Neural crest cell (in vitro differentiated cells): ENCODE measurements at places on chromosomes 3 and 15.

- no peaks in the 10 kb centered on the region for H3K36me3 ChIP-seq
- H3K4me3 ChIP-seq, result no peak overlapping the region
- no peak overlapping the region for H3K27ac ChIP-seq
Observed at GRCh38 chr3:104764496-104764895, 602.2 kb upstream of the ALCAM start.

- H3K27ac ChIP-seq, result no peak overlapping the region
- no peak overlapping the region for H3K4me3 ChIP-seq
- DNase-seq, result no peak
- H3K4me1 ChIP-seq, result peaks cover 33% of the 10 kb centered on the region
- H3K27me3 ChIP-seq, result no peaks in the 10 kb centered on the region
- H3K36me3 ChIP-seq, result no peaks in the 10 kb centered on the region
Observed at GRCh38 chr3:9167222-9167621, 82.2 kb downstream of the SRGAP3 start.

- no peak for DNase-seq
- no peaks in the 10 kb centered on the region for H3K4me1 ChIP-seq
- no peaks in the 10 kb centered on the region for H3K36me3 ChIP-seq
- no peak overlapping the region for H3K27ac ChIP-seq
- no peaks in the 10 kb centered on the region for H3K27me3 ChIP-seq
Observed at GRCh38 chr15:69016021-69016595, 1.6 kb downstream of the NOX5 start.

GRCh38 chr3:126781889-126782491 lies 78.0 kb downstream of the CHCHD6 start:
- no peaks in the 10 kb centered on the region for H3K27me3 ChIP-seq
- peaks cover 12% of the 10 kb centered on the region for H3K36me3 ChIP-seq
- peaks cover 37% of the 10 kb centered on the region for H3K4me1 ChIP-seq
- H3K27ac ChIP-seq, result no peak overlapping the region
- no peak overlapping the region for H3K4me3 ChIP-seq

DNA sequence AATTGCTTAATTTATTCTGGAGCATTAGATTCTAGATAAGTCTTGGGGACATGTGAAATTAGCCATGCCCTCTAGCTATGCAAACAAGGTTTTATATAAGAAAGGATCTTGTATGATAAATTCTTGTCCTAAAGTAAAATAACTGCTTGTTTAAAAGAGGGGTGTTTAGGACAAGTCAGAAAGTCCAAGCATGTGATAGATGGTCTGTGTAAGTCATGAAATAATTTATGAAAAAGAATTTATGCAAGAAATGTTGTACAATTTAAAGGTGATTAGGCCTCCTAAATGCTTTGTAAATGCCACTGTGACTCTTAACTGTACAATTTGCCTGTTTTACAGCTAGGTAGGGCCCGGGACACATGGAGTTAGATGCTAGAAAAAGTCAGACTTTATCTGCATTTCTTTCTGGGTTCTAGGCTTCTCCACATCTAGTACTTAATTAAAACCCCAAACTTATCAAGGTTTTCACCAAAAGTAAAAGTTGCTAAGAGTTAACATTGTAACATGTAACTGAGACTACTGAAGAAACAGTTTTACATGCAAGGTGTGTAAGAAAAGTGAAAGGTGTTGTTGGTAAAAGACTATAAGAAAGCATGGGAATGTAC lies 13.2 kb downstream of the LINS1 start:
- no peak for DNase-seq
- H3K36me3 ChIP-seq, result peaks cover 58% of the 10 kb centered on the region
- no peaks in the 10 kb centered on the region for H3K27me3 ChIP-seq
- H3K4me1 ChIP-seq, result no peaks in the 10 kb centered on the region
- no peak overlapping the region for H3K27ac ChIP-seq

DNA sequence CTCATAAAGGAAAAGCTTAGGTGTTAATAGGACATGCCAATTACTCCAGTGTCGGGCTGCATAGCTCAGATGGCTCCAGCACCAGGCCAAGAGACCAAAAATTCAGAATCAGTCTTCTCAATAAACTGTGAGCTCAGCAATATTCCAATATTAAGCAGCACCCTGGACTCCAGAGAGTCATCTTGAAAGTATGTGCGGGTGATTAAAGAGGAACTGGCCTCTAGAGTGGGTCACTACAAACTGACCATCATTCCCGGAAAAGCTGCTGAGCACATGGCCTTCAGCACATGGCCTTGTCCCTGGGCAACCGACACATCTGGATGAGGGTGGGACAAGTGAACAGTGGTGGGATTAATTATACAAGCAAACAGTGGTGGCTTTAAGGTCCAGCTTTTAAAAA lies 59.0 kb downstream of the MAGI1 start:
- H3K27me3 ChIP-seq, result no peaks in the 10 kb centered on the region
- H3K4me3 ChIP-seq, result no peak overlapping the region
- no peaks in the 10 kb centered on the region for H3K36me3 ChIP-seq

DNA sequence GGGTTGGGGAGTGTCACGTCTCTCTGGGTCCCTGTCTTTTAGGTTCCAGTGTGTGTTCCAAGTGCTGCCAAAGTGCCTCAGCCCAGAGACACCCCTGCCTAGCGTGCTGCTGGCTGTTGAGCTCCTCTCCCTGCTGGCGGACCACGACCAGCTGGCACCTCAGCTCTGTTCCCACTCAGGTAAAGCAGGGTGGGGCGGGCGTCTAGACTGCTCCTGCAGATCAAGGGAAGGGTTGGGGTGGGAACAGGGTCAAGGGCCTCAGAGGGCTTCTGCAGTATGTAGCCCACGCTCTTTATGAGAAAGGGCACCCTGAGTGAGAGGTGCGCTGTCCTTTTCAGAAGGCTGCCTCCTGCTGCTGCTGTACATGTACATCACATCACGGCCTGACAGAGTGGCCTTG lies 17.2 kb downstream of the ATRIP start:
- DNase-seq, result no peak
- no peak overlapping the region for H3K27ac ChIP-seq
- H3K4me1 ChIP-seq, result peaks cover 26% of the 10 kb centered on the region
- peaks cover 3% of the 10 kb centered on the region for H3K27me3 ChIP-seq
- no peak overlapping the region for H3K4me3 ChIP-seq

DNA sequence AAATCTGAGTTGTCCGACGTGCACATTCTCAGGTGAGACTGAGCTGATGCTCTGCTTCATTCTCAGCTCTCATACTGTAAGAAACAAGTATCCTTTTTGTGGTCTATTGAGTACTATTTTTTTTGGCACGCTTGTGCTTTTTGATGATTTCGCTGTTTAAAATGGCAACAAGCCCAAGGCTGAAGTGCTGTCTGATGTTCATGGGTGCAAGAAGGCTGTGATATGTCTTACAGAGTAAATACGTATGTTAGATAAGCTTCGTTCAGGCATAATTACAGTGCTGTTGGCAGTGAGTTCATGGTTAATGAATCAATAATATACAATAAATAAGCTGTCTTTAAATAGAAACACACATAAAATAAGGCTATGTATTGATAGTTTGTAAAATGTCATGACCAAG lies 27.2 kb downstream of the AQR start:
- no peaks in the 10 kb centered on the region for H3K27me3 ChIP-seq
- no peaks in the 10 kb centered on the region for H3K4me1 ChIP-seq
- H3K36me3 ChIP-seq, result peaks cover 7% of the 10 kb centered on the region
- no peak overlapping the region for H3K27ac ChIP-seq

GRCh38 chr15:57018151-57018550 lies 99.7 kb downstream of the TCF12 start:
- H3K27me3 ChIP-seq, result no peaks in the 10 kb centered on the region
- DNase-seq, result no peak
- H3K4me1 ChIP-seq, result peaks cover 7% of the 10 kb centered on the region
- H3K36me3 ChIP-seq, result peaks cover 17% of the 10 kb centered on the region
- no peak overlapping the region for H3K27ac ChIP-seq

DNA sequence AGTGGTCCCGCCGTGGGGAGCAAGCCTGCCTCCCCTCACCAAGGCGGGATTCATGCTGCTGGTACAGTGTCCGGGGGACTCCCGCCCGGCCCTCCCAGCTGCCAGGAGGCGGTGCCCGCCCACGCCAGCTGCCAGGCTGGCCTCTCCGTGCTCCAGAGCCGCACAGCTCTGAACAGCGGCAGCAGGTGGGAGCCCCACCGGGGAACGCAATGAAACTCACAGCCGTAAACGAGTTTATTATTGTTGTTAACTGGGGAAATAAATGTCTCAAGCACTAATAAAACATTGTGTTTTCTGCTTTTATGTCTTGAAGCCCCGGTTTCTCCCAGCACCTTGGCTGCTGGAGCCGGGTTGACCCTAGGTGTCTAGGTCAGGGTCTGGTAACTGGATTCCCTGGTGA lies 317.7 kb upstream of the TLE3 start:
- H3K27me3 ChIP-seq, result peaks cover 2% of the 10 kb centered on the region
- H3K4me1 ChIP-seq, result peaks cover 16% of the 10 kb centered on the region
- no peak for DNase-seq
- H3K27ac ChIP-seq, result no peak overlapping the region
- no peak overlapping the region for H3K4me3 ChIP-seq

- peaks cover 3% of the 10 kb centered on the region for H3K27me3 ChIP-seq
- peaks cover 48% of the 10 kb centered on the region for H3K4me1 ChIP-seq
- no peak overlapping the region for H3K4me3 ChIP-seq
Observed at GRCh38 chr3:15635121-15635661, 33.6 kb downstream of the BTD start.

DNA sequence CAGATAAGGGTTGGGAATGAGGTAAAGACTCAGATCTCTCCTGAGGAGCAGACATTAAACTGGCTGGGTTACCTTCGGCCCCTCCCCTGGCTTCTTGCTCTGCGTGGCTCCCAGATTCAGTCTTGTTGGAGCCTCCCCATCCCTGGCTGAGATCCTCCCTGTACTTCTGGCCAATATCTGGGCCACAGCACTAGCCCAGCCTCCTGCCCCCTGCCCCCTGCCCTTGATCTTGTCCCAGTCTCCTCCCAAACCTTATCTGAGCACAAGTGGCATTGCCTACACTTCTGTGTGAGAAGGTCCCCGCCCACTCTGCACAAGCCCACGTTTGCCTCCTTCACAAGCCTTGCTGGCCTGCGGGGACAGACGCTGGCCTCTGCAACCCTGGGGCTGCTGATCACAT lies 16.8 kb downstream of the PLA2G4F start:
- H3K27me3 ChIP-seq, result peaks cover 2% of the 10 kb centered on the region
- no peaks in the 10 kb centered on the region for H3K36me3 ChIP-seq
- no peaks in the 10 kb centered on the region for H3K4me1 ChIP-seq
- no peak overlapping the region for H3K27ac ChIP-seq
- DNase-seq, result no peak
- no peak overlapping the region for H3K4me3 ChIP-seq

- no peaks in the 10 kb centered on the region for H3K4me1 ChIP-seq
- DNase-seq, result no peak
- H3K27ac ChIP-seq, result no peak overlapping the region
- no peaks in the 10 kb centered on the region for H3K27me3 ChIP-seq
- H3K4me3 ChIP-seq, result no peak overlapping the region
Observed at GRCh38 chr3:104901396-104901795, 465.3 kb upstream of the ALCAM start.

DNA sequence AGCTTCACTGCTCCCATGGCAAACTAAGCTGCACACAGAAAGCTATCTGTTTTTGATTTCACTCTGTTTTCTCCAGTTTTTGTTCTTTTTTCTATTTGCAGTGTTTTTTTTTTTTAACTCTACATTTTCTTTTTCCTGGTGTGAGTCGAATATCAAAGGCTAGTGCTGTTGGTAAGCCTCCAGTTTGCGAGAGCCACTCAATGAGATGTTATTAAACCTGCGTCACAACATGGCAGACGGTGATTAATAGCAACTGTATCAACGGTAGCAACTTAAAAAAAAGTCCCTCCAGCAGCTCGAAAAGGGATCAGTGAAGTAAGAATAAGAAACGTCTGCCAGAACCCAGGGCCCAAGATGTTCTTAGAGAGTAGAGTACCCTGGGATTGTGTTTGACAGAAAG lies 84.1 kb downstream of the MEIS2 start:
- peaks cover 59% of the 10 kb centered on the region for H3K4me1 ChIP-seq
- peak overlapping the region; percentile 50 for H3K27ac ChIP-seq
- no peaks in the 10 kb centered on the region for H3K27me3 ChIP-seq
- no peak overlapping the region for H3K4me3 ChIP-seq

GRCh38 chr3:141178551-141178950 lies 53.1 kb upstream of the PXYLP1 start:
- peaks cover 7% of the 10 kb centered on the region for H3K36me3 ChIP-seq
- no peak overlapping the region for H3K4me3 ChIP-seq
- H3K4me1 ChIP-seq, result peaks cover 1% of the 10 kb centered on the region
- no peak for DNase-seq
- no peaks in the 10 kb centered on the region for H3K27me3 ChIP-seq

DNA sequence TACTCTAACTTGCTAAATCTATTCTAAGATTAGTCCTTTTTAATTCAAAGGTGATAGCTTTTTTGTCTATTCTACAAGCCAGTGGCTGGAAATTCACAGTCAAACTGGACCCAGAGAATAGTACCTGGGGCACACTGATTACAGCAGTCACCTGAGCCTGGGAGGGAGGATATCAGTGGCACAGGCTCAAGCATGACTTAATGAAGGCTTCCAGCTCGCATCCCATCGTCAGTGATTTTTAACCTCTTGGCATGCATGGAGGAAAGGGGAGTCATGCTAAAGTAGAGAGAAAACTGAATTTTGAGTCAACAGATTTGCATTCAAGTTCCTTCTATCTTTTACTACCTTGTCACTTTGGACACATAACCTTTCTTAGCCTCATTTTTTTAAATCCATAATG lies 24.8 kb downstream of the GOLIM4 start:
- DNase-seq, result no peak
- peaks cover 5% of the 10 kb centered on the region for H3K4me1 ChIP-seq

- no peaks in the 10 kb centered on the region for H3K27me3 ChIP-seq
- H3K36me3 ChIP-seq, result peaks cover 10% of the 10 kb centered on the region
- H3K4me3 ChIP-seq, result no peak overlapping the region
- no peak overlapping the region for H3K27ac ChIP-seq
Observed at GRCh38 chr3:49972656-49973055, 32.7 kb downstream of the RBM6 start.
